Stimulated activated CD4-positive, alpha-beta T cell treated with anti-CD3 and anti-CD28 coated beads, Interleukin-1b, Interleukin-23, amount 100 ng/mL, for 1 hour (primary cell): ENCODE measurements at places on chromosomes 4 and X.

DNA sequence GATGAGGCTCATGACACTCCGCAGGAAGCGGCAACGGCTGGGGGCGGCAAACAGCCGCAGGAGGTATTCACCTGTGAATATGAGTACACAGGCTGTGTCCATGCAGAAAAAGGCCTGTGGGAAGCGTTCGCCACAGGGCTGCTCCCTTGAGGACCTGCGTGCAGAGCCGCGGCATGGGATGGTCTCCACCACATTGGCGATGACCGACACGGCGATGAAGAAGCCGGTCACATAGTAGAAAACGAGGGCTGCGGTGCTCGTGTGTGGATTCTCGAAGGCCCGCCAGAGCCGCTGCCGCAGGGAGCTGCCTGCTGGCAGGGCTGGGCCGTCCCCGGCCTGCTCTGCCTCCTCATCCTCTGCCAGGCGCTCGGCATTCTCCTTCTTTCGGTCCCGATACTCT lies 2.2 kb downstream of the KCND1 start:
- no peak for DNase-seq

DNA sequence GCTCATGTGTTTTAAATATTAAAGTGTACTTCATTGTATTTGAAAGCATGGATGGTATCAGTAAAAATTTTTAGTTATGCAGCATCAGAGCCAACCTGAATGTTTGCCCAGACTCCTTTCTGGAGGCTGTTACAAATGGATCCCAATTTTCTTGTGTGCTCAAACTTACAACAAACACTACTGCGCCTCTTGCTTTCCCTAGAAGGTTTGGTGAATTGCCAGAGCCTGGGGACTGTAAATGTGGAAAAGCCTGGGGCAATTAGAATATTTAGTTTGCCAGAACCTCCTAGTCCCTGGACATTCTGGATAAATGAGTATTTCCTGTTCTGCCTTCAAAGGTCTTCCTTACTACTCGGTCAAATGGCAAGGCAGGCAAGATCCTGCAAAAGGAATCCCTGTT lies 4.8 kb downstream of the CAPN6 start:
- no peak for DNase-seq

DNA sequence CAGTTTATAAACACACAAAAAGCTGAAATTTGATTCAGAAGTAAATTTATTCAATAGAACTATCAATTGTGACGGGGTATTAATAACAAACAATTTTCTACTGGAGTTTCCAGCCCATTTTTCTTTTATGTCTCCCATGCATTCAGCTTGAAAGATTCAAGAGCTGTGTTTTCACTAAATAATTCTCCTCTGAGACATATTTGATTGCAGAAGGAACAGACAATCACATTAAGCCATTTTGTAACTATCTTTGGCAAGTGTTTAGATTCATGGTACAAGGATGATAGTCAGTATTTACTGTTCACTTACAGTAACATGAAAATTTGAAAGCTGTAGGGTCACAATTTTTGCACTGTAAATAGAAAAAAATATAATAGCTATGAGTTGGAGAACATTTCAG lies 198.4 kb upstream of the TACR3 start:
- DNase-seq: no peak

DNA sequence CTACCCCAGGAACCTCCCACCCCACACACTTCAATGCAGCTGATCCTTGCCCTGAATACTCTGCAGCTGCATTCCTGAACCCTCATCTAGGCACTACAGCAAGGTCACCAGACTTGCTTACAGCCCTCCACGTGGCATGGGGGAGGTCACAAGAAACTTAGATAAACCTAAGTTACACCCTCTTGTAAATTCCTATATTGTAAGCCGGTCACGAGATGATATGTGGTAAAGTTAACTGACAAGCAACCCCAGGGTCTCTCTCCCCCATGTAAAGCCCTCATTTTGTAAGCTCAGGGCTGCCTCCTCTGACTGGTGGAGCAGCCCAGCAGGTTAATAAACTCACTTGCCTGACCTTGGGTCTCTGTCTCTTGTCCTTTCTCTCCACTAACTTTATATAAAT lies 570.7 kb downstream of the PCDH7 start:
- no peak for DNase-seq

- DNase-seq: no peak
These were observed 16.3 kb downstream of the CPZ start for GRCh38 chr4:8608714-8609391.
